ENCODE measurements at places on chromosomes 3 and 15.

DNA sequence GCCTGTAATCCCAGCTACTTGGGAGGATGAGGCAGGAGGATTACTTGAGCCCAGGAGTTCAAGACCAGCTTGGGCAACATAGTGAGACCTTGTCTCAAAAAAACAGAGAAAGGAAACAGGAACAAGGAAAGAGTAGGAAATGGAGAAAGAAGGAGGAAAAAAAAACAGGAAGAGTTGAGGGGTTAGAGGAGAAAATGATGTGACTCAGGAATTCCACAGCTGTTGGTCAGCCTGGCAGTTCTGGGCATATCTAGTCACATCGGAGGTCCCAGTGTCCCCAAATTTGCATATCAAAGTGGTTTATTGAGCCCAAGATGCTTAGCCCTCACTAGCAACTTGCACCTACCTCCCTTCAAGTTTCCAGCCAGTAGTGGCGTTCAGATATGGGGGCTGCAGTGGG, 18.8 kb upstream of the JMJD7 start:
- DNase-seq: no peak

DNA sequence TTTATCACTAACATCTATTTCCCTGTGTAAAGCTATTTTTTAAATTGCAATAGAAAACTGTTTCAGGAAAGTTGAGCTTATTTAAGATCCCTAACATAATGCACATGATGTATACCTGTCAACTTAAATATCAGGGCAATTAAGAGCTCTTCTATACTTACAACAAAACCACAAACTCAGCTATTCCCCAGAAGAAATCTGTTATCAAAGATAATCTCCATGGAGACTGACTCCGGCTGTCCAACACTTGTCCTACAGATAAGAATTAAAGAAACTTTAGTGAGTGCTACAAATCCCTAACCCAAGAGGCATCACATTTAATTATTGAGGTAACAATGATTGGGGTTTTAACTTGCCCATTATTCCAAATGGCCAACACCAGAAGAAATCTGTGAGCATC, 3.4 kb downstream of the SELENOK start:
- no peak for DNase-seq

GRCh38 chr3:182722907-182723306, 70.4 kb upstream of the ATP11B start:
- no peak for DNase-seq

DNA sequence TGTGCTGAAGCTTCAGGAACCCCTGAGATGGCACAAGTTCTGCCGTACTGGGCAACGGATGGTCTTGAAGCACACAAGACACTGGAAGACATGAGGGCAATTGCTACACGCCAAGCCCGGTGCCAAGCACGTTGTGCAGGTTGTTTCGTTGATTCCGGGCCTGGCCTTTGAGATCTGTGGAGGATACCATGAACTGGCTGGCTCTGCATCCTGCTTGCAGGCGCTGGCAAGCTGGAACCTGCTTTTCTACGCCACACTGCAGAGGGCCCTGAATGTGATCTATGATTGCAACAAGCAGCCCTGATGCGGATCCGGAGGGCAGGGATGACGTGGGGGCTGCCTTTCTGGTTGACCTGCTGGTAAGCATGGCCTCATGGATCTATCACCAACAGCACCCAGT, 262.5 kb upstream of the ATP10A start:
- no peak for DNase-seq

DNA sequence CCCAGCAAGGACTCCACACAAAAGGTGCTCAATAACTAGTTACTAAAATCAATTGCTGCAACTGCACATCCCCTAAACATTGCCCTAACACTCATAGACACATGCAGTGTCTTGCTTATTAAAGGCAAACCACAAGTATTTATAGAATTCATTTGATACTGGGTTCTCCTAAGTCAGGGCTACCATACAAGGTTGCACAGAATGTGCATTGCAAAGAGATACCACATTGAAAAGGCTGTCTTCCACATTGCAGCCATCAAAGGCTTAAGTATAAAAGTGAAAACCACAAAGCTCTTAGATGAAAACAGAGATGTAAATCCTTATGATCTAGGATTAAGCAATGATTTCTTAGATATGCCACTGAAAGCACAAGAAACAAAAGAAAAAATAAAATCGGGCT, 33.6 kb upstream of the TOPAZ1 start:
- no peak for DNase-seq

All from esophagus squamous epithelium (tissue), 5 donors.